A549 treated with Mapracorat at 1 μM for 4 hours (cell line): ENCODE measurements at places on chromosomes 1 and 21. TPM values are rescaled to one million over a fixed set of nuclear protein-coding genes. Genes with fewer than 3 reads are reported as not detected.

The CSF3R gene
- not detected in 5 replicates for total RNA-seq

The POGZ gene
- total RNA-seq: 17.9 to 22.4 TPM (median 19.4 TPM) in 5 replicates

The LRRC71 gene
- total RNA-seq: 0.14 to 0.33 TPM (median 0.18 TPM) in 4 of 5 replicates, not detected in the other

The CASZ1 gene
- total RNA-seq: 1.6 to 2.8 TPM (median 1.9 TPM) in 5 replicates

The ZNF670 gene
- total RNA-seq: 3.3 to 4.4 TPM (median 3.5 TPM) in 5 replicates

The STMN1 gene
- 217 to 237 TPM (median 234 TPM) in 5 replicates for total RNA-seq

The IVL gene
- total RNA-seq: 0.06 to 0.13 TPM (median 0.10 TPM) in 3 of 5 replicates, not detected in the others

The CACYBP gene
- 152 to 216 TPM (median 163 TPM) in 5 replicates for total RNA-seq

The CYP4X1 gene
- 0.07 TPM in 1 of 5 replicates, not detected in the others for total RNA-seq

The AADACL4 gene
- not detected in 5 replicates for total RNA-seq

The MANEAL gene
- 21.1 to 25.5 TPM (median 24.9 TPM) in 5 replicates for total RNA-seq

The APCS gene
- total RNA-seq: not detected in 5 replicates

The TMPRSS2 gene
- total RNA-seq: 0.10 to 0.27 TPM (median 0.21 TPM) in 4 of 5 replicates, not detected in the other

The DIO1 gene
- not detected in 5 replicates for total RNA-seq

The AMY2A gene
- total RNA-seq: not detected in 5 replicates

The SPRR1B gene
- not detected in 5 replicates for total RNA-seq

The FABP3 gene
- total RNA-seq: not detected in 5 replicates

The KCNJ9 gene
- total RNA-seq: not detected in 5 replicates

The FCAMR gene
- not detected in 5 replicates for total RNA-seq

The BGLAP gene
- total RNA-seq: 0.21 to 0.33 TPM (median 0.25 TPM) in 3 of 5 replicates, not detected in the others

The C1QB gene
- total RNA-seq: not detected in 5 replicates

The RNU1-4 gene
- not detected in 5 replicates for total RNA-seq

The CLDN17 gene
- not detected in 5 replicates for total RNA-seq

The OMA1 gene
- 4.8 to 6.5 TPM (median 5.9 TPM) in 5 replicates for total RNA-seq

The LPAR3 gene
- 0.16 to 0.33 TPM (median 0.25 TPM) in 5 replicates for total RNA-seq

The MSH4 gene
- not detected in 5 replicates for total RNA-seq

The ESPN gene
- 0.55 to 1.0 TPM (median 0.68 TPM) in 5 replicates for total RNA-seq

The LDLRAD1 gene
- total RNA-seq: not detected in 5 replicates

The PYHIN1 gene
- not detected in 5 replicates for total RNA-seq

The LCE2A gene
- total RNA-seq: not detected in 5 replicates

The SIM2 gene
- total RNA-seq: 5.3 to 8.8 TPM (median 7.1 TPM) in 5 replicates

The COL6A2 gene
- total RNA-seq: 15.4 to 17.5 TPM (median 17.0 TPM) in 5 replicates

The CNR2 gene
- not detected in 5 replicates for total RNA-seq

The WNT3A gene
- total RNA-seq: 0.04 to 0.06 TPM in 2 of 5 replicates, not detected in the others

The NUP210L gene
- total RNA-seq: not detected in 5 replicates

The TINAGL1 gene
- 0.27 to 0.77 TPM (median 0.51 TPM) in 5 replicates for total RNA-seq

The NUDT4B gene
- 0.95 to 1.6 TPM (median 1.3 TPM) in 5 replicates for total RNA-seq

The SLC22A15 gene
- 0.52 to 1.0 TPM (median 0.81 TPM) in 5 replicates for total RNA-seq

The FUCA1 gene
- total RNA-seq: 9.4 to 11.7 TPM (median 9.9 TPM) in 5 replicates

The COL24A1 gene
- 0.02 to 0.06 TPM (median 0.02 TPM) in 4 of 5 replicates, not detected in the other for total RNA-seq

The CFHR5 gene
- not detected in 5 replicates for total RNA-seq

The PROK1 gene
- total RNA-seq: not detected in 5 replicates

The FCRL5 gene
- 0.03 TPM in 1 of 5 replicates, not detected in the others for total RNA-seq

The JAM2 gene
- not detected in 5 replicates for total RNA-seq

The RIMS3 gene
- total RNA-seq: 0.97 to 1.3 TPM (median 1.1 TPM) in 5 replicates

The RHD gene
- not detected in 5 replicates for total RNA-seq
